Activated T-helper 1 cell treated with anti-CD3 and anti-CD28 coated beads, Interleukin-12 subunit alpha, Interleukin-12 subunit beta, Interleukin-2, Interleukin-4 antibody, amounts not matched to agents 30 ng/mL and 10 ng/mL and 1 ng/mL, durations not matched to agents 14 hours and 24 hours and 36 hours (primary cell): ENCODE measurements at places on chromosomes 7 and 10. TPM values are rescaled to one million over a fixed set of nuclear protein-coding genes. Genes with fewer than 3 reads are reported as not detected.

GRCh38 chr7:139851770-139852481, 22.9 kb downstream of the TBXAS1 start:
- no peak for DNase-seq

- DNase-seq = no peak
Measured at GRCh38 chr7:79790656-79791262, 337.3 kb upstream of the MAGI2 start.

GRCh38 chr10:32000937-32001336, 55.3 kb downstream of the KIF5B start:
- DNase-seq = no peak

The GIMAP5 gene
- 53.8 and 59.7 TPM in 2 replicates for total RNA-seq

GRCh38 chr7:26645121-26645520, 219.3 kb downstream of the SKAP2 start:
- no peak for DNase-seq

The KAT6B gene
- total RNA-seq = 24.6 and 26.9 TPM in 2 replicates

The PON3 gene
- not detected in 2 replicates for total RNA-seq

DNA sequence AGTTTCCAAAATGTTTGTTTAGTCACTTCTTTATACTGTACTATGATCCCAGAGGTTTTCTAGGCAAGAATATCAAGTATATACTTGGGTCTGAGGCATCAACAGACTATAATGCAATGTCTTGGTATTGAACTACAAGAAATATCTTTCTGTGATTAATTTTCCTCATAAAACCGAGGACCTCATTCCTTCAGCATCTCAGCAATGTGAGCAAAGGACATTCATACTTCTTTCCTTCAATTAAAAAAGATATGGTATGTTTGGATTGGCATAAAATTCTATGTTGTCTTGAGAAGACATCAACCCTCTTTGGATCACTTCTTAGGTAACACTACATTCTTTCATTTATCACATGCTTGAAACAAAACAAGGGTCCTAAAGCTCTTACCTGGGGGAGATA, 524.5 kb downstream of the PHTF2 start:
- DNase-seq = no peak

GRCh38 chr7:44224974-44225565, 24.3 kb downstream of the YKT6 start:
- DNase-seq = no peak

The ADCYAP1R1 gene
- total RNA-seq = not detected in 2 replicates

DNA sequence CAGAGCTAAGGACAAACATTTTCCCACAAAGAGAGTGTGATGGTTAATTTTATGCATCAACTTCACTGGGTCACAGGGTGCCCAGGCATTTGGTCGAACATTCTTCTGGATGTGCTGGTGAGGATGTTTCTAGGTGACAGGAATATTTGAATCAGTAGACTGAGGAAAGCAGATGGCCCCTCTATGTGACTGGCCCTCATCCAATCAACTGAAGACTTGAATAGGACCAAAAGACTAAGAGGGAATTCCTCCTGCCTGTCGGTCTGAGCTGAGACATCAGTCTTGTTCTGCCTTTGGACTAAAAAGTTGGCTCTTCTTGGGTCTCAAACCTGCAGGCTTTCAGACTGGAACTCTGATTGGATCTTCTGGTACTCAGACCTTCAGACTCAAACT, 44.4 kb downstream of the AFAP1L2 start:
- DNase-seq = no peak

The COL28A1 gene
- not detected in 2 replicates for total RNA-seq

GRCh38 chr10:49615721-49616120, 1.9 kb downstream of the CHAT start:
- DNase-seq = no peak

DNA sequence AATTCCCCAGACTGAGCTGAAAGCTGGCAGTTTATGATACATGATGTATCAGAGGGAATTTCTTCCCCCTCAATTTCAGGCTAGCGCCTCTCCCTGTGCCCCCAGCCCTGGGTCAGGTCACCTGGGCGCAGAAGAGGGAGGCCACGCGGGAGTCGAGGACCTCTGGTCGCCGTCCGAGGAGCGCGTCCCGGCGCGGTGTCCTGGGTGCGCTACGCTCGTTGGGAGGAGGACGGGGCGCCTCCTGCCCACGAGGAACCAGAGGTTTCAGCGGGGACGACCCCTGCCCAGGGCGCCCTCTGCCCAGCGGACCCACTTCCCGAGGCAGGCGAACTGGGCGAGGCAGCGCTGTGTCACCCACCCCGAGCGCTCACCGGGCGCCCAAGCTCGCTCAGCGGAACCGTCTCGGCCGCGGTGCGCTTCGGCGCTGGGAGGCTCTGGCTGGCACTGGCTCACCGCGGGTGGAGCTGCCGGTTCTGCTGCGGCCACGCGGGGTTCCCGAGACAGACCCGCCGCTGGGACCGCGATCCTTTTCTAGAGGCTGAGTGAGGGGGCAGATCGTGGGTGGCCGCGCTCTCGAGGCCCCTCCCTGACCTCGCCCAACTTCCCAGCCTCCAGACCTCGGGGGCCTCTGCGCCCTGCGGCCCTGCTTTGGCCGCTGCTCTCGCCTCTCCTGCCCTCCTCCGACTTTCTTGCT, at the start of gene FAM237B:
TSS of gene FAM237B (minus strand) at position 504 of the 694 bp plus-strand sequence. CDS start 1,556 bp downstream, outside the sequence.
- DNase-seq = no peak

The PROSER2 gene
- 0.29 and 0.39 TPM in 2 replicates for total RNA-seq

The ANKRD2 gene
- not detected in 2 replicates for total RNA-seq

DNA sequence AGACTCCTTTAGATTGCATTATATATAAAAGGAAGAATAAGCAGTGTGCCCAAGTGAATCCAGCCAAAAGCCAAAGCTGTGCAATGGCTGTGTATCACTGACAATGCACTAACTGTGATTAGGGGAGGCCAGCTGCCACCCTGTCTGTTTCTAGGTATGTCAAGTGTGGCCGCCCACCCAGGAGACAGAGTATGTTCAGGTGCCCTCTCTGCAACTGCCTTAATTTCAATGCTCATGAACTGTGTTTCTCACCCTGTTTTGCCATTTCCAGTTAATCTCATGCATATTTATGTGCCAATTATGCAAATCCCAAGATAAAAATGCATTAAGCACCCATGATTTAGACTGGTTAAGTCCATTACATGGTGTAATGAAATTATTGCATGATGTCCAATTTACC, 159.4 kb downstream of the FRMD4A start:
- no peak for DNase-seq

DNA sequence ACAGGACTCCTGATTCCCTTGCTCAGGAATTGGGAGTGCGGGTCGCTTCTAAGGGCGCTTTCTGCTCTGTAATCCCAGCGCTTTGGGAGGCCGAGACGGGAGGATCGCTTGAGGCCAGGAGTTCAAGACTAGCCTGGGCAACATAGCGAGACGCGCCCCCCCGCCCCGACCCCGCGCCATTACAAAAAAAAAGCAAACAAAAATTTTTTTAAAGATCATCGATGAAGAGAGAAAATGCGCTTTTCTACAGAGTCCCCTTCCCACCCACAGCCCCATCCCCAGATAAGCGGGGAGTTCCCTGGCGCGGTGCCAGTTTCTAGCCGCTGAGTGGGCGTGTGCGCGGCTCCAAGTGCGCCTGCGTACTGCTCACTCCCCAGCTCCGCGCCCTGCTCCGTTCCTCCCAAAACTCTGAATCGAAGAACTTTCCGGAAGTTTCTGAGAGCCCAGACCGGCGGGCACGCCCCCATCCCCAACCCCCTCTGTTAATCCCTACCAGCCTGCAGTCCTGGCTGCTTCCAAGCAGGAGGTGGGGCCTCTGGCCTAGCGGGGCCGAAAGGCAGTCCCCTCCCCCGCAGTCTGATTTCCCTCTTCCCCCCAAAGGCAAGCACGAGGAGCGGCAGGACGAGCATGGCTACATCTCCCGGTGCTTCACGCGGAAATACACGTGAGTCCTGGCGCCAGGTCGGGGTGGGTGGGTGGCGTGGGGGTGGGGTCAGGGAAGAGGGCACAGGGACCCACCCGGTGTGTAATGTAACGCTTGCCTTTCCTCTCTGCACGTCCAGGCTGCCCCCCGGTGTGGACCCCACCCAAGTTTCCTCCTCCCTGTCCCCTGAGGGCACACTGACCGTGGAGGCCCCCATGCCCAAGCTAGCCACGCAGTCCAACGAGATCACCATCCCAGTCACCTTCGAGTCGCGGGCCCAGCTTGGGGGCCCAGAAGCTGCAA, 1.0 kb downstream of the HSPB1 start:
- peak; percentile 67 for DNase-seq

The SUFU gene
- total RNA-seq = 9.3 and 11.6 TPM in 2 replicates

DNA sequence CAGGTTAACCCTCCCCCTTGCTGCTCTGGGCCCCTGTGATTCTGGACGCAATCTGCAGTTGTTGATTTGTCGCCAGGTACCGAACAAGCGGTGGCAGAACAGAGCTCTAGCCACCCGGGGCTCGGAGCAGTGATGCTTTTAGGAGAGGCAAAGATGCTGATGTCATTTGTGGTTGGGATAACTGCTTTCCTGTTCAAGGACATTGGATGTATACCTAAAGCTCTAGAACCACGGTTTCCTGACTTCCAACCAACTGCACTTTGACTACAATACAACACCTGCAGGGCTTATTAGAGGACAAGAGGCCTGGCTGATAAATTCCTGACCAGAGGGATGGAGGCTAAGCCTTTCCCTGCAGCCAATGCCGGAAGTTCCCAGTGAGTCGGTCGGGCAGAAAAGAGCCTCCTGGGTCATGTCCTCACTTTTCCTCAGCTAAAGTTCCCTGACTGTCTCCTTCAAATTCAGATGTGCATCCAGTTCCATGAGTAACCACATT, 6.5 kb upstream of the RBM20 start:
- no peak for DNase-seq

DNA sequence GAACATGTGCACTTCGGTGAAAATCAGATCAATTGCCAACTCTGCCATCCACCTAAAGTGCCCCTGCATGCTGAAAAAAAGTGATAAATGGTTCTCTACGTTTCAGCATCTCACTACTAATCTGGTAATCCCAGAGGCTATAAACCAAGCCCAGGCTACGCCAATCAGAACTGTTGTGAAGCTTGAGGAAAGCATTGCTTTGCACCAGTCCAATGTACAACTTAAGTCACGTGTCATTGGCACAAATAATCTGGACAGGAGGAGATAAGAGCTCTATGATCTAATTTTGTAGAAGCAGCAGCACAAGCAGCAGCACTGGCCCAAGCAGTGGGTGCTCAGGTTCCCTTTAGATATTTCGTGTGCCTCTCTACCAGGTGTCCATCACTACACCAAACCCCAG, 4.4 kb upstream of the EGR2 start:
- no peak for DNase-seq

GRCh38 chr7:54788664-54789063, 29.7 kb upstream of the SEC61G start:
- no peak for DNase-seq

DNA sequence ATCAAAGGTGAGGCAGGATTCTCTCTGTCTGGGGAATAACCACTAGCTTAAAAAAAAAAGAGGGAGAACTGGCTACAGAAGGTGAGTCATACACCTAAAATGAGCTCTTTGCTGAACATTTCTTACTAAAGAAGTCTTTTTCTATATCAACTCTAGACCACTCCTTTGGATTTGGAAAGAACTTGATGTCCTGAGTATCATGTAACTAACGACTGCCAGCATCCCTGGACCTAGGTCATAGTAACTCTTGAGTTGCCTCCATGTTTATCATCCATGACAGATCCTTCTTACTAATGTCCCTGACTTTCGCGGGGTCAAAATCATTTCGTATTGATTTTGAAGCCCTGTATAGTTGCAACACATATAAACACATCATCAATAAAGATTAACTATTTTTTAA, 89.1 kb downstream of the CNOT4 start:
- DNase-seq = no peak
